ENCODE measurements at places on chromosomes 11 and 22.
A peak's percentile ranks its signal among the peaks of the same experiment; 100 is the strongest.

DNA sequence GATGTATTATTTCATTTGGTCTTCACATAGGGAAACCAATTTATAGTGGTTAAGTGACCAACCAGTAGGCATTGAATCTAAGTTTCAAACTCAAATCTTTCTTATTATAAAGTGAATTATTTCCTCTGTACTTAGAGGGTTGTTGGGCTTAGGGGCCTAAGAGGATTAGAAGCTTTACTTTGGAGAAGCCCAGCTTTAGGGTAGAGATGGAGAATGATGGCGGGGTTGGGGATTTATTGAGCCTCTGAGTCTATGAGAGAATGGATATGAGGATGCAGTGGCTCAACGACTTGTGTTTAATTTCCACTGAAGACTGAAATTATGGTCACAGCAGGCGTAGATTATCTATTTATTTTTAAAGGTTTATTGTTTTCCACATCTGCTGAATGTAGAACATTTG, 55.5 kb downstream of the CHRDL2 start:
- no peak for DNase-seq

DNA sequence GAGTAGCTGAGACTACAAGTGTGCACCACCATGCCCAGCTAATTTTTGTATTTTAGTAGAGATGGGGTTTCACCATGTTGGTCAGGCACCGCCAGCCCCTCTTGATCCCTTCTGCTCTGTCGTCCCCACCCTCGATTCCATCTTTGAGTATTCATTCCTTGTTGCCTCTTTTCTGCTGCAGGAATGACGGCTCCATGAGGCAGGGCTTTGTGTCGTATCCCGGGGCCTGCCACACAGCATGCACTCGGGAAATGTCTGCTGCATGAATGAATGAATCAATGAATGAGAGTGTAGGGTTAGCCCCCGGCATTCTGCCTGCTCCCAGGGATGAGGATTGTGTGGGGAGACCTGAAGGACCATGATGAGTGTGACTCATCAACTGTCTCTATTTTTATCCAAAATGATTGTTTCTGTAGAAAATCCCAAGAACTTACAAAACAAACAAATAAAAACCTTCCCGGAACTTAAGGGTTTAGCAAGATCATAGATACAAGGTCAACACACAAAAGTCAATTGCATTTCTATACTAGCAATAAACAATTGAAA, 54.6 kb upstream of the SLC22A12 start:
- DNase-seq: no peak

DNA sequence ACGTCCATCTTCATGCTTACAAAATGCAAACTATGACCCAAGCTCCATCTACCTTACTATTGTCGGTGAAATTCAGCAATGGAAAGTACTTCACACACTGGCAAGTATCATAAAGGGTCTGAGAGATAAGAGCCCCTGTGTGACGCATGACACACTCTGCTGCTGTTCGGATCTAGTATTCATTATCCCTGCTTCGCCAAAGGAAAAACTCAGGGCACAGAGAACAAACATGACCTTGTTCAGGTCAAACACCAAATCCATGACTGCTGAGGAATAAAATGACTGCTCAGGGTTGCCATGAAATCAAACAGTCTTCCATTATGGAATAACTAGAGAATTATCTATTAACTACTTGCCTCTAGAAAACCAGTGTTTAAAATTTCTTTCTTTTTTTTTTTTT, 73.0 kb downstream of the MICAL3 start:
- no peak for DNase-seq

DNA sequence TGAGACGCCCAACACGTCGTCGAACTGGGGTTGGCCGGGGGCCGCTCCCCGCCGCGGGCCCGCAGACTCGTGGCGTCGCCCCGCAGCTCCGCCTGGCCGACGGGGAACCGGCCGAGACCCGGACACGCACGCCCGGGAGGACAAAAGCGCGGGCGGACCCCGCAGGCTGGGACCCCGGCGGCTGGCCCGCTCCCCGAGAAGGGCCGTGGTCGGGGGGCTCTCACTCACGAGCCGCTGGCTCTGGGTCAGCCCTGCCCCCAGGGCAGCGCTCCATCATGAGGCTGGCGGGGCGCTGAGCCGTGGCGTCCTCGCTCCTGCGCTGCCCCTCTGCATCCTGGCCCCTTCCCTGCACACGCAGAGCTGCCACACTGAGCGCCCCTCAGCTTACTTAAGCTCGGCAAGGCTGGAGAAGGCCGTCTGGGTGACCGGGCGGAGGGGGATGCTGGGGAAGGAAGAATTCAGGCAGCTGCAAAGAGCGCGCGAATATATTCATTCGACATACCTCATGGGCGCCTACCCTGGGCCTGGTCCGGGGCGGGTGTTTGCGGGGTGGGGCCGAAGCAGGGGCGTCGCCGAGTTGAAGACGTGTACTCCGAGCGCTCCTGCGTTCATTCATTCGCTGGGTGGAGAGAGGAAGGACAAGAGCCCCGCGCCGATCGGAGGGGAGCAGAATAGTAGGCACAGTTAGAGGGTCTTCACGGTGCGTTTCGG, 579 bp upstream of the CYB5R2 start:
- DNase-seq: peak; percentile 77

DNA sequence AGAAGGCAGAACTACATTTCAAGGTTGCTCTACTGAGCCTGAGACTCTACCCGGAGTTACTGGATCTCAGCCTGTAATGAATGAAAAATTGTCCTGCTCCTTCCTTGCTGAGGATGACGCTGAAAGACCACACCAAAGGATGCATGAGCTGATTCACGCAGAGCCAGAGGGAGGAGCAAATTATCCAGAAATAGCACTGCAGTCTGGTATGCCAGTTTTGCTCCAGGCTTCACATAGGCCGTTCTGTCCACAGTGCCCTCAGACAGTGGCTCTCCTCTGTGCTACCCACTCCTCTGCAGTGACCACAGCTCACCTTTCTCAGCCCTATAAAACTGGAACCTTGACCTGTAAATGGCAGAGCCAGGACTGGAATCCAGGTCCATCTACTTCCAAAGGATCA, 79.3 kb upstream of the GALNT18 start:
- no peak for DNase-seq

DNA sequence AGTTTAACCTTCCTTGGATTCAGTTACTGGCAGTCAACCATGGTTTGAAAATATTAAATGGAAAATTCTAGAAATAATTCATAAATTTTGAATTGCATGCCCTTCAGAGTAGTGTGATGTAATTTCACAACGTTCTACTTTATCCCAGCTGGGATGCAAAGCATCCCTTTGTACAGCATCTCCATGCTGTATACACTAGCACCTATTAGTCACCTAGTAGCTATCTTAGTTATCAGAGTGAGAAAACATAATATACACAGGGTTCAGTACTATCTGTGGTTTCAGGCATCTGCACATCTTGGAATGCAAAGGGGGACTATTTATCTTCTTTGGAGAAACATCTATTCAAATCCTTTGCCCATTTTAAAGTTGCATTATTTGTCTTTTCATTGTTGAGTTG, 30.8 kb downstream of the CBL start:
- DNase-seq: no peak

DNA sequence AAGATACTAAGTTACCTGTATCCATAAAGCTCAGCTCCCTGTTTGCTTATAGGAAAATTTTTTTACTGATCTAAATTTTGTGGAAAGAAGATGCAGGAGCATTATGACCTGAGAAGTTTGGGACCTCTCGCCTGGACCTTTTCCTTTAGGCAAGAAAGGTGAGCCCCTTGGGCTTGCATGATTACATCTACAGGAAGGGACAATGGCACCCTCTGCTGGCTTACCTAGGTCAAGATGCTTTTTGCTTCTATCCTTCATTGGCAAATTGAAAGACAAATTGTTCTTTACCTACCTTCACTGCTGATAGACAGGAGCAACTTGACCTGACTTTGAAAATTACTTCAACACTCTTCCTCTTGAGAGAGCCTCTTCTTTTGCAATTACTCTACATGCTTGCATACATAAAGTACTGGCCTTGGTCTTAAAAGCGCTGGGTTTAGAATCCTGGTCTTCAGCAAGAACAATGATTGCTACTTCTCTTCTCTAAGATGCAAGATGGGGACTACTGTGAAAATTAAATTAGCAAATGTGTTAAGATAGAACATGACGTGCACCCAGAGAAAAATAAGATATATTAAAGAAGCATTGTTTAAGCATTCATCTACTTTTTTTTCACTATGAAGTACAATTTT, 147.2 kb downstream of the TRPC6 start:
- DNase-seq: peak; percentile 74

DNA sequence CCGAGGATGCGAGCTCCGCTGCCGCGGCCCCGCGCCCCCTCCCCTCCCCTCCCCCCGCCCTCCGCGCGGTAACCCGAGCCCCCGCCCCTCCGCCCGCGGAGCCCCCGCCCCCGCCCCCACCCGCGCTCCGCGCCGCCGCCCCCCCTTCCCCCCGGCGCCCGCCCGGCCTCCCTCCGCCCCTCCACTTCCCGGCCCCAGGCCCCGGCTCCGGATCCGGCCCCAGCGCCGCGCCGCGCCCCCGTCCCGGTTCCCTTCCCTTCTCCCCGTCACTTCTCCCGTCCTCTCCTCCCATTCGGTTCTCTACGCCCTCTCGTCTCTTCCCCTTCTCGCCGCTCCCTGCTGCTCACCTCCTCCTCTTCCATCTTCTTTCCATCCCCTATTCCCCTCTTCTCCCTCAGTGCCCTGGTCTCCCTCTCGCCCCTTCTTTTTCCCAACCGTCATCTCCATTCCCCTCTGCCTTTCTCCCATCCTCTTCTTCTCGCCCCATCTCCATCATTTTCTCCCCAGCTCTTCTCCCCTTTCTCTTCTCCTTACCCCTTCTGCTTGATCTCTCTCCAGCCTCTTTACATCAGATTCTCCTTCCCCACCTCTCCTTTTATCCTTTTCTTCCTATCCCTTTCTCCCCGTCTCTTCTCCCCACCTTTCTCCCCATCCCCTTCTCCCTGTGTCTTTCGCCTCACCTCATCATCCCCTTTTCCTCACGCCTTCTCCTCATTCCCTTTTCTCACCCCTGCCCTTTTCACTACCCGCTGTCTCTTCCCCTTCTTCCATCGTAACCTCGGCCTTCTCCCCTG, at the start of gene DCHS1:
TSS of gene DCHS1 (minus strand) at position 20 of the 794 bp plus-strand sequence. CDS start 14,196 bp downstream, outside the sequence.
- DNase-seq: peak; percentile 63

- DNase-seq: no peak
Observed at GRCh38 chr11:30868626-30869081, 282.5 kb upstream of the MPPED2 start.

DNA sequence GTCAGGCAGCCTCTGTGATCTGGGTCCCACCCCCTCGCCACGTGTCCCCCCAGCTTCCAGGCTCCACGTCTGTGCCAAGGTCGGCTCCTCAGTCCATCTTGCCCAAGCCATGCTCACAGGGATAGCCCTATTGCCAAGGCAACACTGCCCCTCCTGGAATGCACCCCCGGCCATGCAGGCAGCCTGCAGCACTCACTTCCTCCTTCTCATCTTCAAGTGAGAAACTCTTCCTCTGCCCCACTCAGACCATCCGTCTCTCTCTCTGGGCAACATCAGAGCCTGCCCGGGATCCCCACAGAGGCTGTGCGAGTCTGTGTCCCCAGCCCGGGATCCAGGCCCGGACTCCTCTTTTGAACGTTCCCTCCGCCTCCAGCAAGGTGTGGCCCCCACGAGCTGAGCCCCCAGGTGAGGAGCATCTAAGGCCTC, 852.3 kb downstream of the BRD1 start:
- DNase-seq: no peak

DNA sequence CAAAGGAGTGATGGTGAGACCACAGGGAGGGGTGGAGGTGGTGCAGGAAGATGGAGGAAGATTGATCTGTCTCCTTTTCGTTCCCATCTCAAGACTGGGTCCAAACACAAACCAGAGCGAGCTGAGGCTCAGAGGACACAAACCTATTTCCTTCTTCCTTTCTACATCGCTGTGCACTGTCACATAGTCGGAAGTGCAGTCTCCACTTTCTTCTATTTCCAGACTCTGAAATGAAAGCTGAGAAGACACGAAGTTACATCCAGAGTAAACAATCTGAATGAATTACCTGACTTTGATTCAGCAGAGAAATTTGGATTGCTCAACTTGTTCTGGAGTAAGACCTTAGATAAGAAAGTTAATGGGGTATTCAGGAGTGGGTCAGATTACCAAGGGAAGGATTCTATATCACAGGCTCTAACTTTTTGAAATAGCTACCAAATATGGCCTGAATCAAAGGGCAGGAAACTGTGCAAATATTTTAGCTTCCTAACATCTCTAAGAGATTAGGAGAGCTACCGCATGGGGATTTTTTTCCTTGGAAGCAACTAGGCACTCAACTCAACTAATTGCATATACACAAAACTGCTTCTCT, 14.4 kb downstream of the OVCH2 start:
- DNase-seq: no peak

DNA sequence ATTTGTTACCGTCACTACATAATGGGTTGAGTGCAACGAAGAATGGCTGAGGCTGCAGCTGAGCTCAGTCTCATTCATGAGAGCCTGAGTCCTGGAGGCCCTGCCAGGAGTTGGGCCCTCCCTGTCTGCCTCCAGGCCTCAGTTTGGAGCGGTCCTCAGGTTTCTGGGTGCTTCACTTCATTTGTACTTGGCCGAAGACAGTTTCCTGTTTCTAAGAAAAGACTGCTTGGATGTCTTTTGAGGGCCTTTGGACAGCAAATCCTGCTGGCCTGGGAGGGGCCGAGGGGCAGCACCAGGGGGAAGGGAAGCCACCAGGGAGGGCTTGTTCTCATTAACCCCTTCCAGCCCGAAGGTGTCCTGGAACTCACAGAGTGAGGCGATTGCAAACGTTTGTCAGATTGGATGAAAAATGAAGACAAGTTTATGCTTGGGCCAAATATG, 163.1 kb downstream of the ETS1 start:
- no peak for DNase-seq

DNA sequence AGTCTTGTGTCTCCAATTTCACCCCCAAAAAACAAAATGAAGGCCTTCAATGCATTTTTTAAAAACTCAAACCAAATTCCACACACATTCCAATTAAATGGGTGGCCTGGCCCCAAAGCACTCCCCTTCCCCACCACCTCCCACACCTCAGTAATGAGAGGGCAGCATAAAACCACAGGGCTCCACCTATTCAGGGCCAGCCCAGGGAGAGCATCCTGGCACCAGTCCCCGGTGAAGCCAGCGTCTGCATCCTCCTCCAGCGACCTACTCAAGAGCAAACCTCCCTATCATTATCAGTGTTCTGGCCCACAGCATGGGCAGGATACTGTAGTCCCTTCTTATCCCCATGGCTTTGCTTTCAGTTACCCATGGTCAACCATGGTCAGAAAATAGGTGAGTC, 17.8 kb upstream of the OR8B8 start:
- no peak for DNase-seq

DNA sequence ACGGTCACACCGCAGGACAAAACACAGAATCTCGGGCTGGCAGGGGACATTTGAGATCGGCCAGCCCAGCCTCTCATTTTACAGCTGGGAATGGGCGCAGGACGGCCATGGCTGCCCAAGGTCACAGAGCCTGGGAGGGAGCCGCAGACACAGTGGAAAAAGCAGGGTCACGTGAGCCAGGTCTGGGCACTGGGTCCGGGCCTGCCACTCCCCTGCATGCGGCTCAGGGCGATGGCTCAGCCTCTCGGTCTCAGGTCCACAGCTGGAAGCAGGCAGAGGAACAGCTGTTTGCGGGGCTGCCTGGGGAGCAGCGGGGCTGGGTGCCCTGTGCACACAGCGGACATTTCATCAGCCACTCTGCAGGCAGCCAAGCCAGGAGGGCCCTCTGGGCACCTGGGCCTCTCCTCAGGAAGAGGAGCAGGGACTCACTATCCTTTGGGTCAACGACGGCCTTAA, 10.4 kb upstream of the PPARA start:
- DNase-seq: no peak
